ENCODE measurements at places on chromosomes 1 and 21.

GRCh38 chr1:40393173-40393572 is 19.6 kb downstream of the SMAP2 start:
- no peak for DNase-seq

GRCh38 chr1:34591751-34592629 is 162.9 kb upstream of the GJB5 start:
- DNase-seq = no peak

- no peak for DNase-seq
These were observed 13.0 kb downstream of the SFPQ start for GRCh38 chr1:35179908-35180307.

GRCh38 chr1:150563340-150564038 is 14.3 kb downstream of the ADAMTSL4 start:
- no peak for DNase-seq

GRCh38 chr1:180962178-180962577 is 49.5 kb downstream of the KIAA1614 start:
- no peak for DNase-seq

DNA sequence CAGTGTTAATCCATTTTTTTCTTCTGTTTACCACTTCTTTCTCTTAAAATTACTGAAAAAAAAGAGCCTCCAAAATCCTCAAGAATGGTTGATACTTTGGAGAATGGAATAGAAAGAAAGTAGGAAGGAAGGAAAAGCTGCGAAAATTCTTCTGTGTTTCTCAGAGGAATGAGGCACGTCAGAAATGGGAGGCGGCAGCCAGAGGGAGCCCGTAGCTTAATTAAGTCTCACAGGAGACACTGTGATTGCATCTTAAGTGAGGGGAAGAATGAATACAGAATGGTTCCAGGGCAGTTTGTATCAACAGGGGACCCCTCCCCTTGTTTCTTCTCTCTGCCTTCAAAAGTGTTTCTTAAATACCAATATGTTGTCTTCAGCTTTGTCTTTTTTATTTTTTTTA is 1099.5 kb downstream of the PLA2G4A start:
- no peak for DNase-seq

GRCh38 chr1:200373811-200374231 is 36.0 kb downstream of the ZNF281 start:
- DNase-seq = no peak

Measured in GM04504 (cell line).